ENCODE measurements at places on chromosomes 3 and 15.

- no peak for DNase-seq
Observed at GRCh38 chr15:40471808-40472150, 995 bp downstream of the CHST14 start.

DNA sequence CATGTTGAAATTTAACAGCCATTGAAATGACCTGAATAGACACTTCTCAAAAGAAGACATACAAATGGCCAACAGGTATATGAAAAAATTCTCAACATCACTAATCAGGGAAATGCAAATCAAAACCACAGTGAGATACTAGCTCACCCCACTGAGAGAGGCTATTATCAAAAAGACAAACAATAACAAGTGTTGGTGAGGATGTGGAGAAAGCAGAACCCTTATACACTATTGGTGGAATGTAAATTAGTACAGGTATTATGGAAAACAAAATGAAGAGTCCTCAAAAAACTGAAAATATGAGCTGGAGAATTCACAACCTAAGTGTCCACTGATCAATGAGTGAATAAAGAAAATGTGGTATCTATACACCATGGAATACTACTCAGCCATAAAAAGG, 21.5 kb downstream of the THOC7 start:
- DNase-seq, result no peak

GRCh38 chr15:23866832-23867231, 179.7 kb upstream of the NDN start:
- no peak for DNase-seq

- no peak for DNase-seq
Observed at GRCh38 chr3:18024715-18025114, 282.3 kb upstream of the TBC1D5 start.

DNA sequence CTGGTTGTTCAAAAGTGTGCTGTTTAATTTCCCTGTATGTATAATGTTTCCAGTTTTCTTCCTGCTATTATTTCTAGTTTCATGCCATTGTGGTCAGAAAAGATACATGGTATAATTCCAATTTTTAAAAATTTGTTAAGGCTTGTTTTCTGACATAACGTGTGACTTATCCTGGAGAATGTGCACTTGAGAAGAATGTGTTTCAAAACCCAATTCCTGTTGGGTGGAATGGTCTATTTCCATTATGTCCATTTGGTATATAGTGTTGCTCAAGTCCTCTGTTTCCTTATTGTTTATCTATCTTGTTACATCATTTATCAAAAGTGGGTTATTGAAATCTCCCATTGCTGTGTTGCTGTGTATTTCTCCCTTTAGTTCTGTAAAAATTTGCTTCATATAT, 215.4 kb downstream of the GREM1 start:
- no peak for DNase-seq

GRCh38 chr15:45048794-45049631, 26.0 kb downstream of the SORD start:
- peak; percentile 55 for DNase-seq

All from endodermal cell (in vitro differentiated cells).